ENCODE measurements at places on chromosomes 12 and 14.

DNA sequence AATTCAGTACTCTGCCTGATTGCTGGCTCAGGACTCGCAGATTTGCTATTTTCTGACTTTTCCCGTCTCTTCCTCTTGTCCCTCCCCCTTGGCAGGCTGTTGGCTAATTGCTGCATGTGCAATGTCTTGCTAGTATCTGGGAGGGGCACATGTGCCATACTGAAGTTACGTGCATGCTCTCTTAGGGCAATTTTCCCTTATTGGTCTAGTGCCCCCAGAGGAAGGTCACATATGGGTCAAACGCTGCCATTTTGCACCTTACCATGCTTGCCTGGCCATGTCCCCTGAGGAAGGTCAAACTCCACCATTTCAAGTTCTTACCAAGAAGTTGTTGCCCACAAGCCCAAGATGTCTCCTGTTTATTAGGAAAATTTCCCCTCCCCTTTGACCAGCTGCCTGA is 13.9 kb upstream of the ERC1 start:
- DNase-seq = no peak

- DNase-seq = no peak
Observed at GRCh38 chr12:10278104-10278503, 29.6 kb upstream of the KLRD1 start.

GRCh38 chr12:106197906-106198623 is 49.8 kb downstream of the CKAP4 start:
- DNase-seq = no peak

DNA sequence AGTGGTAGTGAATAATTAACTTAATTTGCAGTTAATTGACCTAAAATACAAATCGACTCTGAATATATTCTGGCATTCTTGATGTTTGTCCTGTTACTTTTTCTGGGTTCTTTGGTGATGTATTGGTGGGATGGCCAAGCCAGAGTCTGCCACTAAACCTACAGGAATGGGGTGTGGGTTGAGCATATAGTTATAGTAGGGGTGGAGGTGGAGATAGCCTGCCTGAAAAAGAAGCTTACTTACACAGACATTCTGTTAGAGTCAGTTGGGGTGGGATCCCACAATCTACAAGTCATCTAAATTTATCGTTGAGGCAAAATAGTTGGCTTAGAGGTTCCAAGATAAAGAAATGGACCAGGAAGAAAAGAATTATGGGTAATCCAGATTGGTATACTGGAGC is 787.7 kb downstream of the TMTC2 start:
- DNase-seq = no peak

DNA sequence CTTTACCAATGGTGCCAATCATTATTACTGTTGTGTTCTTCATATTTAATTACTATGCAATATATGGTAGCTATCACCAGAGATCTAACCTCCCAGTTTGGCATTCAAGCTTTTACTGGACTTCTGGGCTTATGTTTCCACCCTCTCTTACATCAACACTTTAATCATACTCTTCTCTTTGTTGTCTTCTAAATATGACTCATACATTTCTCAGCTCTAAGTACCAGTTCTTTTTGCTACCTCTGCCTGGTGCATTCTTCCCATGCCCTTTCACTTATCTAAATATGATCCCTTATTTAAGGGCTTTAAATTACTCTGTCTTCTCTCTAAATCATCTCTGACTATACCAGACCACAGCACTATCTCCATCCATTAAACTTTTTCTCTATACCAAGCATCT is 246.1 kb upstream of the CCDC196 start:
- no peak for DNase-seq

DNA sequence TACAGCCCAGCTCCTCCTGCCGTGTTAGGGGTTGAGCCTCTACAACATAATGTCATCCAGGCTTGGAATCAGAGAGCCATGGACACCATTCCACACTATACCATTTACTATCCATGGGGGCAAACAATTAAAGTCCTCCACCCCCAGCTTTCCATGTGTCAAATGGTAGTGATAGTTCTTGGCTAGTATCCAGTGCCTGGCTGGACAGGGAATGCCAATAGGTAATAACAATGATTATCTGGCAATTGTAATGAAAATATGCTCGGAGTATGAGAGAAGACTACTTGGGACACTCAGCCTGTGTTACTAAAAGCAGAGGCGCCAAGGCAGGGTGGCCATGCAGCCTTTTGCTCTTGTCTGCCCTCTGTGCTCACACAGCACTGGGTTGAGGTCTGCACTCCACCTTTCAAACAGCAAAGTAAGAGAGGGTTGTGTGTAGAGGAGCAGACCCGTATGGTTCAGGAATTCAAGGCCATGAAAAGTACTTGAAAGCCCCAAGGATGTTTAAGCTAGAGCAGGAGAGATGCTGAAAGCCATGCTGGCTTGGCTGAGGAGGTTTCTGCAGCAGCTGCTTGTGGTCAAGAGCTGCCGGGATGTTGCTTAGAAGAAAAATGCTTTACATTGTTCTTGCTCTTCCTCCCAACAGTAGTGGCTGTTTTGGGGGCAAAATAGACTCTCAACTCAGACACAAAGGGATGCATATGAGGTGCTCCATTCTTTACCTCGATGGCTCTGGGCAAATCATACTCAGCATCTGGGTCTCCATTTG is 10.6 kb downstream of the SERPINA3 start:
- DNase-seq = no peak

DNA sequence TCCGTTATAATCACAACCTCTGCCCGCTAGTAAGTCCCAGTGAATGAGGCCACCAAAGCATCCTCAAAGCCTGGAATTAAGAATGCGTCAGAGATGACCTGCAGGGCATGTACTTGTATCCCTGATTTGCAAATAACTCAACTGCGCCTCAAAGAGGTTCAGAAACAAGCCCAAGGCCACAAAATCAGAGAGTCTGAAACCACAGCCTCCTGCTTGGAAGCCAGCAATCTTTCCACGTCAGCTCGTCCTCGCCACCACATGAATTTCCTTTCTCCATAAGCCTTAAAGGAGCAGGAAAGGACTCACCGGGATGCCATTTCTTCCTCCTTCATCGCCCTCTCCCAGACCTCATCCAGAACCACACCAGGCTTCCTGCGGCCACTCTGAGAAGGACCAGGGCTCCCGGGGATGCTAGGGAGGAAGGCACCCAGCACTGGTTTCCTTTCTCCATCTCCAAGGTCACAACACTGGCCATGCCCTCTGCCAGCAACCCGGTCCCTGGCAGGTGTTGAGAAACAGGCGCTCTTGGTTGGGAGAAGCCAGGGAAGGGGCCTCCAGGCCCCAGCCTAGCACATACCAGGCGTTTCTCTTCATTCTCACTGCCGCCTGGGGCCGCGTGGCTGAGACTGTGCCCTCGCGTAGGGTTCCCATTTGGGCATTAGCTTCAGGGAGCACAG is 191.2 kb upstream of the DIO3 start:
- DNase-seq = no peak

- no peak for DNase-seq
Observed at GRCh38 chr14:56659964-56660551, 80.5 kb downstream of the TMEM260 start.

DNA sequence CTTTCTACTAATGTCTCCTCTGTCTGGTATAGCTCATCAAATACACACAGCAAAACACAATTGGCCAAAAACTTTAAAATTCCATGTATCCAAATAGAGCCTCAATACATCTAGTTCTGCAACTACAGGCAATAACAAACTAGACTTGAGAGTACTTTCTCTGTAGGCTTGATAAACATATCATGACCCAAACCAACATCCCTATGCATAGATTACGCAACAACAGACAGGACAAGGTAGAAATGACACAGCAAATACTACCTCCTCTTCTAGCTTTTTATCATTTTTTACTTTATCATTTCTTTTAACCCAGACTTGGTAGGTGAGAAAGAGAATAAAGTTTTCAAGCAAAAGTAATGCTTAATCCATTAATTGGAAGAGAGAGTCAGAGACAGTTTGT is 41.8 kb downstream of the EML5 start:
- no peak for DNase-seq

DNA sequence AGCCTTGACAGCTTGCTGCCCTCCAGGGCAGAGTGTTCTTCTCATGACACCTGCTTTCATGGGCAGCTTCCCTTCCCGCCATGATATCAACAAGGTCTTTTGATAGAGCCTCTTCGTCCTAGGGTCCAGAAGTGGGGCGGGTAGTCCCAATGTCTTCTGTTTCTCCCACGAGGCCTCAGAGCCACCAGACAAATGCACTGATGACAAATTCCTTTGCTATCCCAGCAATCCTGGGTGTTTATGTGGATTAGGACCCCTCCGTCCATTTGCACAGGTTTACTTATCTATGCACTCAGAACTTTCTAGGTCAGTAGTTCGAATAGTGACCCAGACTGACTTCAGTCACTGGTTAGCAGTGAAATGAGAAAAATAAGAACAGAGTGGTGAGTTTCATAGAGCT is 52.6 kb upstream of the PRMT8 start:
- no peak for DNase-seq

DNA sequence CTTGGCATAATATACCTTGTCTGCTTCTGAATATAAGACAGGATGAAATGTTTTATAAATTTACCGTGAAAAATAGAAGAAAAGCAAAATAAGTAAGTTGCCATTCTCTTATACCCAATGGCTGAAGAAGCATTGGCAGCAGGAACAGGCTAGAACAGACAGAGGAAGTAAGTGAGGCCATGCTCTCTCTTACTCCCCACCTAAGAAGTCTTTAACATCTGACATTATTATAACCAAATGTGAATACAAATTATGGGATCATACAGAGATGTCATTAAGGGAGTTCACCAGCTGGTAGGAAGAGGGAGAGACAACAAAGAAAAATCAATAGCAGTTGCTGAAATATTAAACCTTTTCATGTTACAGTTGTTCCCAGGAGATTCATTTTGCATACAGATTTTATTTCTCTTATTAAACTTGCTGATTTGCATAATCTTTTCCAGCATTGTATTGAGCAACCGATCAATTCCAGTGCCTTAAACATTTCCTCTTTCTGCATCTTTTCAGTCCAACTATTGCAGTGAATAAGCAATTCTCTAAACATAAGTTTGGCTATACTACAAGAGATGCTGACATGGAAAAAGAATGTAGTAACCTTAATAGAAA is 270.6 kb downstream of the SLC6A15 start:
- no peak for DNase-seq

GRCh38 chr12:39287409-39287808 is 155.5 kb downstream of the KIF21A start:
- DNase-seq = no peak

DNA sequence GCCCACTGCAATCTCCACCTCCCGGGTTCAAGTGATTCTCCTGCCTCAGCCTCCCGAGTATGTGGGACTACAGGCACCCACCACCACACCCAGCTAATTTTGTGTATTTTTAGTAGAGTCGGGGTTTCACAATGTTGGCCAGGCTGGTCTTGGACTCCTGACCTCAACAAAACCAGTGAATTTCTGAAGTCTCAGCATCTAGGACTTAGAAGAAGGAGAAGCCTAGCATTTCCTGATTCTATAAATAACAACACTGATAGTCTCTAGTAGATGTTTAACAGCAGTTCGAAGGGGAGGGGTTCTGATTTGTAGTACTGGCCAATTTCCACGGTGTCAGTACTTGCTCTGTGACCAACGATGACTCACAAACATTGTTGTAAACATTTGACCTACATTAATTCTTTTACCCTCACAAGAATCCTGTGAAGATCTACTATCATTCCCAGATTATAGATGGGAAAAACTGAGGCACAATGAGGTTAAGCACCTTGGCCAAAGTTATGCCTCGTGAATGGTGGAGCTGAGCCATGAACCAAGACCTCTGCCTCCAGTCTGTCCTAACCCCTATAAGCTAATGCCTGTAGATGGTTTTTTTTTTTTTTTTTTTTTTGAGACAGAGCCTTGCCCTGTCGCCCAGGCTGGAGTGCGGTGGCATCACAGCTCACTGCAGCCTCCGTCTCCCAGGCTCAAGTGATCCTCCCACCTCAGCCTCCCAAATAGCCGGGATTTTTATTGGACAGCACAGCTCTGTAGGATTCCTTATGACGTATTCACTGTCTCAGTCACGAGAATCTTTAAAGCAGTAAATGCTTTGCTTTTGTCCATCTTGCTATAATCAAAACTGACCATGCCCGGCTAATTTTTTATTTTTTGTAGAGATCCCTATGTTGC is 5.2 kb downstream of the P2RX4 start:
- no peak for DNase-seq

DNA sequence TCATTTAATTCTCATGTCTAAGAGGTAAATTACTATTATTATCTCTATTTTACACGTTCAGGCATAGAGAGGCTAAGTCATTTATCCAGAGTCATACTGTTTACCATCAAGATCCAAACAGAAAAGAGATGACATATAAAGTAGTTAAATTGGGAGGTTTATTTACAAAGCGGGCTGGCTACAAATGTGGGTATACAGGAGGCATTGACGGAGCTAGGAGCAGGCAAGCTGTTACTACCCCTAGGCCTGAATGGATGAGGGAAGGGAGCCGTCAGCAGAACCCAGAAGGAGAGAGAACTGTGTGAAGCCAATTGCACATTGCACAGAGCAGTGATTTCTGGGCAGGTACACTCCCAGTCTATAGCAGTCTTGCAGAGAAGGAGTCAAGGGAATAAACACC is 39.8 kb downstream of the DACT1 start:
- no peak for DNase-seq

DNA sequence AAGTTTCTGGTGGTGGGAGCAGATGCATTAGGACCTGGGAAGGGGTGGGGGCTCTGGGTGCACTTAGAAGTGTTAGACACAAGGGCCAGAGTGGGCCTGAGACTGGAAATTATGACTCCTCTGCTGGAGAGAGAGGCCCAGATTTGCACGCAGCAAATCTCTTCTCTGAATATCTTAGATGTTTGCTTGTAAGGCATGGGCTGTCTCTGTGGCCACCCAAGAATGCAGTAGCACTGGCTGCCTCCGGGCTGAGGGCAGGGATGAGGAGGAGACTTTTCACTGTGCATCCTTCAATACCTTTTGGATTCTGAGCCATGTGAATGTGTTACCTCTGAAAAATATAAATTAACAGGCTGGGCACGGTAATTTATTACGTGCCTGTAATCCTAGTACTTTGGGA is 14.0 kb upstream of the RABGGTA start:
- no peak for DNase-seq

GRCh38 chr12:105825141-105825540 is 313.6 kb downstream of the NUAK1 start:
- DNase-seq = no peak

DNA sequence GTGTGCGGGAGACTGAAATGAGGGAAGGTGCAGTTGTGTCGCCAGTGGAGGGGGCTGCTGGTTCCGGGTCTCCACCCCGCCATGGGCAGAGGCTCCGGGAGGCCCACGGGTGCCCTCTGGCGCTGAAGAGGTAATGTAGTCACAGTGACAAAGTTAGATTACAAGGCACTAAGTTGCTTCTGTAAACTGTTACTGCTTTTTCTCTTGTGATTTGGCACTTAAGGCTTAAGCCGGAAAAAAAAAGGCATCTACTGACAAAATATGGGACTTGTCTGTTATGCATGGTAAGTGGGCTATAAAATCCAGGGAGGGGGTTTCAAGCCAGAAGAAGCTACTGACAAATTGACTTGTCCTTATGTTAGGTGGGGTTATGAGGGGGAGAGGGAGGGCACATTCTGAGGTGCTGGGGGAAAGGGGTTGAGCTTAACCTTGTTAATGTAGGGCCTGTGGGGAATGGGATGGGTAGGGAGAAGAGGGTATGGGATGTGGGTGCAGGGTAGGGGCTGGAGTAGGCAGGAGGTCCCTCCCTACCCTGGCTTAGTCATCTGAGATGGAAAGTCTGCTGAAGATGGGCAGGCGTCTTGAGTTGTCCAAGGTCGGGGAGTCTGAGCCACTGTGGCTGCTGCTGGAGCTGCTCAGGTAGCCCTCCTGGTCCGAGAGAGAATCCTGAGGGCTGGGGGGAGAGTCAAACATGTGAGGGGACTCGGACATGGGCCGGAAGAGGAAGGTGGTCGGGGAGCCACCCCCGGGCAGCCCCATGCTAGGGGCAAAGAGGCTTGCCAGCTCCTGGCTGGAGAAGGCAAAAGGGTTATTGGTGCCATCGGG is 3.7 kb downstream of the ZFP36L1 start:
- no peak for DNase-seq

- no peak for DNase-seq
Observed at GRCh38 chr14:50008974-50009373, 107.4 kb downstream of the VCPKMT start.

Measured in stimulated activated CD4-positive, alpha-beta T cell treated with anti-CD3 and anti-CD28 coated beads, Interleukin-1b, Interleukin-23, amount 100 ng/mL, for 24 hours (primary cell).